ENCODE measurements at places on chromosomes 11 and 22. TPM values are rescaled to one million over a fixed set of nuclear protein-coding genes. Genes with fewer than 3 reads are reported as not detected.

Gene SCGB2A2
- not detected for total RNA-seq

Gene OR5B21
- total RNA-seq: not detected

Gene BEST1
- total RNA-seq: 1.9 TPM

GRCh38 chr11:2521733-2522630 is 77.2 kb downstream of the KCNQ1 start:
- no peak for DNase-seq

- peak; percentile 91 for DNase-seq
These were observed 651 bp upstream of the FAM83F start for GRCh38 chr22:39994041-39994565.

GRCh38 chr11:47797633-47798032 is 30.5 kb upstream of the FNBP4 start:
- DNase-seq: no peak

GRCh38 chr11:122733318-122733717 is 77.8 kb downstream of the UBASH3B start:
- no peak for DNase-seq

DNA sequence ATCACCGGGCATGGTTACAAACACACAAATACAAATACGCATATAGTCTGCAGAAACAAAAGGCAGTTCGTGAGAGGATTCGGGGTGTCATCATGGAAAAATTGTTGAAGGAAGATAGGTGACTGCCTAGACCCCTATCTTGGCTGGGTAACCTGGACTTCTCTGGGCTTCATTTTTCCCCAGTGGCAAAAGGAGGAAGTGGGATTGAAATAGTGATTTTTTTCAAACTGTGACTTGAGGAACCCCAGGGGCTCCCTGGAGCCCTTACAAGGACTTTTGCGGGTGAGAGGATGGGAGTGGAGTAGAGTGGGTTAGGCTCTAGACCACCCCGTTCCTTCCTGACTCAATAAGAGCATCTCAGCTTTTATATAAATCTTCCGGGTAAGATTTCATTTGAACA is 1.0 kb upstream of the ELF5 start:
- DNase-seq: no peak

GRCh38 chr11:117634756-117635603 is 162.0 kb downstream of the DSCAML1 start:
- no peak for DNase-seq
